LHCN-M2 (cell line): ENCODE measurements at places on chromosomes 4 and X. TPM values are rescaled to one million over a fixed set of nuclear protein-coding genes. Genes with fewer than 3 reads are reported as not detected.

Gene ERAS
- total RNA-seq, result not detected in 2 replicates

Gene SEC24D
- total RNA-seq, result 71.4 and 80.1 TPM in 2 replicates

Gene WNK3
- total RNA-seq, result not detected in 2 replicates

Gene CCDC110
- 2.7 and 4.4 TPM in 2 replicates for total RNA-seq

Gene ENAM
- 0.06 TPM in 2 replicates for total RNA-seq
